ENCODE measurements at places on chromosomes 3 and 15.

- no peak for DNase-seq
Measured at GRCh38 chr3:14771593-14772497, 46.9 kb upstream of the FGD5 start.

DNA sequence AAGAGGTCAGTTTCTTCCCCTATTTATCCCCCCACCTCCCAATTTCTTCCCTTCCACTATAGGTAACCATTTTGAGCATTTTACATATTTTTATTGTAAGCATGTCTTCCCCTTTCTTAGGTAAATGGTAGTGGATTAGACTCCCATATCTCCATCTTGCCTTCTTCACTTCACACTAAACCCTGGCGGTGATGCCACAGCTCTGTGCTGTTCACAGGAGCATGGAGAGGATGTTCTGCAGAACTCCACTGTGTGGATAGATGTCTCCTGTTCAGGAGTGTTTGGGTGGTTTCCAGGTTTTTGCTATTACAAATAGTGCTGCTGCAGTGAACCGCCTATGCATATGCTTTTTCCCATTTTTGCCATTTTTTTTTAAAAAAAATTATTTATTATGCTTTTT, 182.7 kb downstream of the NSMCE3 start:
- no peak for DNase-seq

GRCh38 chr15:96882121-96882772, 551.7 kb downstream of the NR2F2 start:
- no peak for DNase-seq

DNA sequence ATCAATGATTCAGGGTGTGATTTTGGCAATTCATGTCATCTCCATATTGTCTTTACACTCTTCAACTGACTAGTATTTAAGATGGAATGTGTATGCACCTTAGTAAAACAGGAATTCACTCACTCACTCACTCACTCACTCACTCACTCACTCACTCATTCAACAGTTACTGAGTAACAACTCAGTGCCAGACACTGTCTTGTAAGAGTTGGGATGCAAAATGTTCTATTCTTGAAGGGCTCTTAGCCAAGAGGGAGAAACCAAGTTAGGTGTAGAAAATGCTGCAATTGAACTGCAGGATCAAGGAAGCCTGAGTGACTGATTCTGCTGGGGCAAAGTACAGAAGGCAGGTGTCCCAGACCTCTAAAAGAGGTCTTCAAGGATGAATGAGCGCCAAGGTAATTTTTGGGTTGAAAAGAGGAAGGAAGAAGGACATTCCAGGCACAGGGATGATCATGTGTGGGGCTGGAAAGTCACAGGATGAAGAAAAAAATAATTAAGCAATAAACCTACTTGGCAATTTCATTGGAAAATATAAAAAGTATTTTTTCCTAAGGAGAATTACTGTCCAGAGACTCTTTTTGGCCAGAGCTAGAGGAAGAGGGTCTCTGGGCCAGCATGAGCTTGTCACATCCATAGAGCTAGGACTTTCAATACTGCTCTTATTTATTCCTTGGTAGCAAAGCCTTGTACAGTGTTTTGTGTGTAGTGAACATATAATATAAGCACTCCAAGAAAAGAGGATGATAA, 58.9 kb upstream of the ETV5 start:
- no peak for DNase-seq

GRCh38 chr15:31326875-31327668, 437 bp downstream of the KLF13 start:
- DNase-seq, result peak; percentile 85

DNA sequence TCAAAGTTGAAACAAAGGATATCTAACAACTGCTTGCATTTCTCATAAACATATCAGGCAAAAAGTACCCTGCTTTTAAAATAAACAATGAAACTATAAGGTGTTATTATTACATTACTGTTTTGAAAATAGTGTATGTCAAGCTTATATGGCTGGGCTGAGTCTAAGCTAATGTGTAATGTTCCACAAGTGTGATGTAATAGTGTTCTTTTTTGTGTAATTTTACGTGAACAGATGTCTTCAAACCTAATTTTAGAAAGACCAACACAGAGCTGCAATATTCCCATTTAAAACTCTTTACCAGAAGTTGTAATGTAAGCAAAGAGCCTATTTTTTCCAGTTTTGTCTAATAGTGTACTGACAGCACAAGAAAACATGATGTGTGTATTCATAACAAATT, 34.0 kb downstream of the MINDY2 start:
- DNase-seq, result no peak

DNA sequence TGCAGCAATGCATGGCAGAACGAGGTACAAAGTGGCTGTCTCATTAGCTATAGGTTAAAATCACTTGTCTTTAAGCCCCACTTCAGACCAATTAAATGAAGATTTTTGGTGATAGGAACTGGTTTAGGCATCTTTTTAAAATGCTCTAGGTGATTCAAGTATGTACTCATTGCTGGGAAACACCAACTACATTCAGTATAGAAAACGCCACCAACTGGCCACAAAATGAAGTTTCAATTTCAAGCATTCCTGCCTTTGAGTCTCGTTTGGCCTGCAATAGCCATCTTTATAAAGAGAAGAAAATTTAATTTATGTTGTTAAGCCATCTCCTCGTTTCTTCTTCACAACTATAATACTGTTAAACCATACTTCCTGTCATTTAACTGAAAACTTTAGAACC, 587.9 kb downstream of the GBE1 start:
- DNase-seq, result no peak

DNA sequence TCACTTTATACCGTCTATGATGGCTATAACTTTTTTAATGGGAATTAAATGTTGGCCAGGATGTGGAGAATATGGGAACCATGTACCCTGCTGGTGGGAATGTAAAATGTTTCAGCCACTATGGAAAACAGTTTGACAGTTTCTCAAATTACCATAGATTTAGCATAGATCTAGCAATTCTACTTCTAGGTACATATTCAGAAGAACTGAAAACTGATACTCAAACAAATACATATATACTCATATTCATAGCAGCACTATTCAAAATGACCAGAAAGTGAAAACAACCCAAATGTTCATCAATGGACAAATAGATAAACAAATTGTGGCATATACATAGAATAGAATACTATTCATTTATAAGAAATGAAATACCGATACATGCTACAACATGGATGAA, 539.4 kb downstream of the IGSF11 start:
- no peak for DNase-seq

- no peak for DNase-seq
Measured at GRCh38 chr3:190064112-190064511, 56.6 kb downstream of the P3H2 start.

GRCh38 chr3:169907476-169907875, 3.9 kb upstream of the SAMD7 start:
- no peak for DNase-seq

DNA sequence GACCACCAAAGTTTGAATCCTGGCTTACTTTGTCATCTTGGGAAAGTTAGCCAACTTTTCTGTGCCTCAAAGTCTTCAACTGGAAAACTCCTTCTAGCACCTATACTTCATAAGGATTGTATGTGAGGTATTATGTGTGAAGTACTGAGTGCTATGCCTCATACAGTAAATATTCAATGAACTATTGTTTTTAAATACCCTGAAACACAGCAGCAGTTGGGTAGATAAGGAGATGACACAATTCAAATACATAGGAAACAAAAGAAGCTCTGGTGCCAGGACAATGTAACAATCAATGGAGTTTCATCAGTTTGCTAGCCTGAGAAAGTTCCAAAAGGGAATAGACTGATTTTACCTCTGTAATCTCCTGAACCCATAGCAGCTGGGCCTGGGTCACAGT, 43.3 kb downstream of the TUBGCP4 start:
- DNase-seq, result no peak

DNA sequence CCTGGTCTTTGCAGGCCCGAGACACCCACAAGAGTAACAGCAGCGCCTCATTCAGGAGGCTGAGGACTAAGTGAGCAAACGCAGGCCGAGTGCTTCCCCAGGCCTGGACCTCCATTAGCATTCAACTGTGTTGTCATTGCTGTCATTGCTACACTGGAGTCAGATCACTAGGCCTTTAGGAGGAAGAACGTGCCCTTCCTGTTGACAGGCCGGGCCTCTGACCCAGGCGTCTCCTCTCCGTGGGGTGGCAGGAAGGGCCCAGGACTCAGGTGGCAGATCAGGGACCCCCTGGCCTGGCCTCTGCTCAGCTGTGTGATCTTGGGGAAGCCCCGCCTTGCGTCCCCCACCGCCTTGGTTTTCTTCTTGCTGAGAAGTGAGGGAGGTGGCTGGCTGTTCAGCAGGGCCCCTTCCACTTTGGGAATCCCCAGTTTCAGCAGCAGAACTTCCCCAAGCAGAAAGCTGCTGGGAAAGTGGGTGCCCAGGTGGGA, 19.1 kb downstream of the ZDHHC19 start:
- DNase-seq, result peak; percentile 40

DNA sequence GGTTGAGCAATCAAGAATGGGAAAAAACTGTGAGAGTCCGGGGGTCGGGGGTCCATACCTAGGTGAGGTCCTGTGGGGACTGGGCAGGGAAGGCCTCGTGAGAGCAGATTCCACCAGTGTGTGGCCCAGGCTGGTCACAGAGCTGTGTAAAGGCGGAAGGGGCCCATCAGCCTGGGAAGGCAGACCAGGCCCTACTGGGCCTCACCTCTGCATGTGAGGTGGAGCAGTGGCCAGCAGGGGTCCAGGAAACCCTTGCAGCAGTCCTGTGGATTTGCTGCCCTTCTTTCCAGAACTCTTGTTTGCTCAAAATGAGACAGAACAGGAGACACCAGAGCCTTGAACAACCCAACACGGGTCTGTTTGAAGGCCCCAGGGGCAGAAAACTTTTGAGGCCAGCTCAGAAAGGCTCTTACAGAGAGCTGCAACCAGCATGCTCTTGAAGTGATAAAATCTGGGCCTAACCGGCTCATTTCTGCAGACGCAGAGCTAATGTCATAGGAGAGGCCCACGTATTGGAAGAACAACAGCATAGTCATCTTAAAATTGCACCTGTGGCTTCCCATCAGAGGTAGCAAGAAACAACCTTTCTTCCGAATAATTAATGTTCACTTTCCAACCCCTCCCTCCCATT, 30.3 kb upstream of the HHATL start:
- DNase-seq, result no peak

GRCh38 chr15:73838831-73839426, 34.4 kb upstream of the TBC1D21 start:
- no peak for DNase-seq

- DNase-seq, result no peak
Measured at GRCh38 chr3:187973977-187974870, 179.7 kb upstream of the LPP start.

GRCh38 chr15:38208206-38208605, 44.4 kb upstream of the SPRED1 start:
- no peak for DNase-seq

DNA sequence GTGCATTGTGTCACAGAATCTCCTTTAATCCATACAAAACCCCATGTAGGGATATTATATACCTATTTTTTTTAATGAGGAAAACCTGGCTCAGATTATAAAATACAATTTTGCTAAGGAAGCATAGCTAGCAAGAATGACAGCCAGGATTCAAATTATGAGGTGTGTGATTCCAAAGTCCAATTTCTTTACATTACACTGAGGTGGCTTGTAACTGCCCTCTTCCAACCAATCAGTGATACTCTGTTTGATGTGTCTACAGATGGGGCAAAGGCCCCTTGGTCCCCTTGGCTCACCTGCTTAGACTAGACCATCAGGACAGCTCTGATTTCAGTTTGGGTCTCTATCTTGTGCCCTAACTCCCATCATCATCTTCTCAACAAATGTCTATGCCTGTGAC, 120.3 kb upstream of the ADAMTS9 start:
- DNase-seq, result no peak

DNA sequence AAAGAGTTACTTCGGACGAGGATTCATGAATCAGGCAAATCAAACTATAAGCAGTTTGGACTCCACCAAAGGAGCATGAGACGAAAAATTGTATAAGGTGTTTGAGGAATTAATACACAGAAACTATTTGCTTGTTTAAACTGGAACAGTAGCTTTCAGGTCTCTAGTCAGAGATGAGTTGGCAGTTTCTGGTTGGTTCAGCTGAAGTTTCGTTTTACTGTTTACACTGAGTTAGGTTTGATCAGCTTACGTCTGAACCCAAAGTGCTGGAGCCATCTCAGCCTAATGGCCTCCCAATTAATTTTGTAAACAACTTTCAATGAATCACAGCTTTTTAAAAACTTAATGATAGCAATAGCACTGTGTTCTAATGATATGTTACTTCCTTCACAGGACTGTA, 703.7 kb downstream of the NLGN1 start:
- no peak for DNase-seq

DNA sequence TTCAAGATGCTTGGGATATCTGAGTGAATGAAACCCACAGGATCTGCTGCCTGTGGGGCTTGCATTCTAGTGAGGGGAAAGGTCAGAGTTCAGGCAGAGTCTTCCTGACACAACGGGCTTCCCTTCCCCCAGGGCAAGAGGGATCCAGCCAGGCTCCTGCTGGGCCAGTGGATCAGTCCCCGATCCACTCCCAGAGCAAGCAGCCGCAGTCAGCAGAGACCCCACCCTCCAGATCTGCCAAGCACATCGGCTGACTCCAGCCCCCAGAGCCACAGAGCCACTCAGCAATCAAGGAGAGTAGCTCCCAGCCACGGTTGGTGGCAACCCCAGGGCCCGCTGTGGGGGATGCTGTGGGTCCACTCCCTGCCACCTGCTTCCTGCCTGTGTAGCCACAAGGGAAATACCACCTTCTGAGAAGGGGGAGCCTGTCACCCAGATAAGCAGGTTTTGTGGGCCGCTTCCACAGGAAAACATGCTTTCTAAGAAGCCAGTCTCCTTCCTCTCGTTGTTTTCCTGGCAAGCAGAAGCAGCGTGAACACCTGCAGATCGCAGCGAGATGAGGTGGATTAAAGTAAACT, 44.9 kb downstream of the CPN2 start:
- DNase-seq, result peak; percentile 57

DNA sequence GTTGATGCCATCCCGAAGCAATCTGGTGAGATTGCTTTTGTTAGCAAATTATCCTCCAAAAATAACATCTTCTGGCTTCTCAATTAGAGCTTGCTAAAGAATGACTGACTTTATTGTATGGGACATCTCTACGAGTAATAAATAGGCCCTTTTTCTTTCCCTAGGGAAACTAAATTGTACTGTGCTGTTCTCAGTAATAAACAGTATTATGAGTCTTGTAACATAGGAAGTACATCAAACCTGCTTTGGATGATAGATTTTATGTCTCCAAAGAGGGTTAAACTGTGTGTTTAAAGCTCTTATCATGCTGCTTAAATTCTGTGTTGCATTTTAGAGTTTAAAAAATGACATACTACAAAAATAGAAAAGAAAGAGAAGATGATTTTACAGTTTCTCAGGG, 153.4 kb upstream of the THRB start:
- DNase-seq, result no peak

- DNase-seq, result no peak
Measured at GRCh38 chr15:57398336-57398735, 22.0 kb downstream of the CGNL1 start.

GRCh38 chr3:17047162-17047561, 162.4 kb downstream of the PLCL2 start:
- DNase-seq, result no peak

DNA sequence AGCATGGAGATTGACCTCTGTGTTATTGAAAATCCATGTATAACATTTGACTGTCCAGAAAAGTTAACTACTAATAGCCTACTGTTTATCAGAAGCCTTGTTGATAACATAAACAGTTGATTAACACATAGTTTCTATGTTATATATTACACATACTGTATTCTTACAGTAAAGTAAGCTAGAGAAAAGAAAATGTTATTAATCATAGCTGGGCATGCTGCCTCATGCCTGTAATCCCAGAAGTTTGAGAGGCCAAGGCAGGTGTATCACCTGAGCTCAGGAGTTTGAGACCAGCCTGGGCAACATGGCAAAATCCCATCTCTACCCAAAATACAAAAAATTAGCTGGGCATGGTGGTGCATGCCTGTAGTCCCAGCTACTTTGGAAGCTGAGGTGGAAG, 163.3 kb downstream of the EPHA6 start:
- DNase-seq, result no peak
